ENCODE measurements at places on chromosomes 4 and X.

- DNase-seq = no peak
These were observed 529.8 kb upstream of the ACTRT1 start for GRCh38 chrX:128582036-128582435.

GRCh38 chr4:148881860-148882643 is 439.8 kb upstream of the NR3C2 start:
- DNase-seq = no peak

GRCh38 chr4:137509855-137510282 is 22.4 kb downstream of the PCDH18 start:
- no peak for DNase-seq

GRCh38 chr4:138003248-138003647 is 238.9 kb downstream of the SLC7A11 start:
- DNase-seq = no peak

- DNase-seq = no peak
These were observed 605.9 kb upstream of the DIPK2B start for GRCh38 chrX:45806410-45807121.

DNA sequence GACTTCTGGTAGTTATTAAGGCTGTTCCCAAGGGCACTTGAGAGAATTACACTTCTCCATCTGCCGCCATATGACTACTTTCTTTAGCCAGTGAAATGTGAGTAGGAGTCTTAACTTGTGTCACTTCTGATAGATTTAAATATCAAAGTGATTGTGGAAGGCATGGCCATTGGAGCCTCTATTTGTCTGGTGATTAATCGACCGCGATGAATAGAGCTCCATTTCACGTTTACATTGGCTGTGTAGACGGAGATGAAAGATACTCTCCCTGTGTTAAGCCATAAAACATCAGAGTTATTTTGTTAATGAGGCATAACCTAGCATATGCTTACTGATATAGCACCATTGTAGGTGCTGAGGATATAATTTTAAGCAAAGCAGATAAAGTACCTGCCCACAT is 852.4 kb downstream of the CCSER1 start:
- DNase-seq = no peak

DNA sequence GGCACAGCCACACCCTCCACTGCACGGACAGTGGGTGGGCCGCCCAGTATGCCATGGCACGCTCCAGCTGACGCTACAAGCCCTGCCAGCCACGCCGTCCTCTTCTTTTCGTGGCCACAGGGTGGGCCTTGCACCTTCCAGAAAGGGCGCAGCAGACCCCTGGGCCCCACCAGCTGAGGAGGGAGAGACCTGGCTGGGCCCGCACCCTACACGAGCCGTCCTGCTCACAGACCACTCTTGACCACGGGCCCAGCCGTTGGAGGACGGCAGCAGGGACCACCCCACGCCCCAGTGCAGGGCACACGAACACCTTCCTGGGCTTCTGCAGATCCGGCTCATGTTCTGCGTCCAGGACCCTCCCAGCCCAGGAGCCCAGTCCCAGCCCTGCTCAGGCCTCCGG is 27.1 kb downstream of the FAM53A start:
- no peak for DNase-seq

DNA sequence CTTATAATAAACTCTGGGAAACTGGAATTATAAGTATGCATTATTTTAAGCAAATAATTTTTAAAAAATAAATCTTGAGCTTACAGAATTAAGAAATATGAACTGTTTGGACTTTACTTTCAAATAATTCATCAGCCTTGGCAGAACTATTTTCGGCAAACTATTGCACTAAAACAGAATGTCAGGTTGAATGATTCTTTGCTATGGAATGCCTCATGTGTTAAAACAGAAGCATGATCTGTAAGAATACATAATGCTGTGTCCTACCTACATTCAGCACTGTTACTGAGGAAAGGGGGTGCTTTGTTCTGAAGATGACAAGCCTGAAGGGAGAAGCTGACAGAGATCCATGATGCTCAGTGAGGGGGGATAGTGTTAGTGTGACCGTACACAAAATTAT is 55.6 kb upstream of the EXOC1L start:
- DNase-seq = no peak

DNA sequence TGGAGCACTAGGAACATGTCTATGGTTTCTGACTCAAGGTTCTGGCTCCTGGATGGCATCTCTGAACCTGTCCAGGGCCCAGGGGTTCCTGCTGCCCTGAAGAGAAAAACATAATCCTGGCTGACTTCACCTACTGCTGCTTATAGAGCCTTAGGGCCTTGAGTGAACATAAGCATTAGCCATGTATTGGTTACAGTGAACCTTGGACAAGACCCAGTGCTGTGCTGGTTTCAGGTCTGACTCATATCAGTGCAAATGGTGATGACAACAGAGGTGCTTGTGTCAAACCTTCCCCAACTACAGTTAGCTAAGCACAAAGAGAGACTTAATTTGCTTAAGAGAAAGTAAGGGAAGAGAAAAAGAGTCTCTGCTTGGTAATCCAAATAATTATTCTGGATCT is 1047.2 kb downstream of the GLUD2 start:
- DNase-seq = no peak

DNA sequence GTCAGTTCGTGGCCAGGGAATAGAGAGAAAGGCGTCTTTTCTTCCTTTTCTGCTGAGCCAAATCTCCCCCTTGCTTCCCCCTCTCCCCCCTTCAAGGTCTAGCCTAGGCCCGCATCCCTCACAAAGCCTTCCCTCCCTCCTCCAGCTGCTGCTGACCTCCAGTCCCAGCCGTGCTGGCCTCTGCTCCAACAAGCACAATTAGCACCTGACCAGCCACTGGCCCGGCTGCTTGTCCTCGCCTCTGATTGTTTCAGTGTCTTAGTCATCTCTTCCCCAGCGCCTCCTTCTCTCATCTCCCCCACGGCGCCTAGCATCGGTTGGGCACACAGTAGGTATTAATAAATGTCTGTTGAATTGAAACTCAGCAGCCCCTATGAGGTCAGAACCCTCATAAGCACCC is 4.2 kb downstream of the ELF4 start:
- no peak for DNase-seq

GRCh38 chr4:148044912-148045352 is 313.0 kb downstream of the ARHGAP10 start:
- DNase-seq = no peak

GRCh38 chr4:87589531-87589930 is 18.8 kb upstream of the DSPP start:
- no peak for DNase-seq

- DNase-seq = no peak
These were observed 740 bp upstream of the NPY2R start for GRCh38 chr4:155207534-155208257.

DNA sequence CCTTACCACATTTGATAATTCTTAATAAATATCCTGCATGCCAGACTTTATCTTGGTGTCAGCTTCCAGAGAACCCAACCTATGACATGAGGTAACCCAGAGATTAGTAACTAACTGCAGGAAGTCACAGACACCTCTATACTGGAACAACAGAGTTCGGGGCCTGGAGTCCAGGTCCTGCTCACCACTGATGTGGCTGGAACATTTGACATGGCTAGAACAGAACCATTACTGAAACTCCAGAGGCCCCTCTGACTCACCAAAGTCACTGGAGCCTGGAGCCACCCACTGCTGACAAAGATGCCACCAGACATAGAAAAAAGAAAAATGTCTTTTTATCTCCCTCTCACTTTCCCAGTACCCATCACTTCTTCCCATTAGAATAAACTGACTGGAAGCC is 403.7 kb downstream of the MID1IP1 start:
- DNase-seq = no peak

DNA sequence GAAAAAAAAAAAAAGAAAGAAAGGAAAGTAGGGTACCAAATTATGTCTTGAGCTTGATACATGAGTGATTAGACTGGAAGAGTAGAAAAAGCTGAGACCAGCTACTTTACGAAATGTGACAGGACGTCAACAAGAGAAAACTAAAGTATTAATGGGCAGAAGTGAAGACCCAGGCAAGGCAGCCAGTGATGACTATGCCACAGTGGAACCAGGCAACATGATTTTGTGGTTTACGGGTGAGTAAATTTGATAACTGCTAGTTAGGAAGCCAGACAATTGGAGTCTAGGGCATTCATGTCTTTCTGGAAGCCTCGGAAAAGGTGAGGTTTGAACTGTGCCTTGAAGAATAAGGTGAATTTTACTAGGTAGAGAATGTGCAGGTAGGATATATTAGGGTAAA is 326.4 kb downstream of the TENM3 start:
- DNase-seq = no peak

GRCh38 chr4:53686521-53686920 is 95.2 kb upstream of the LNX1 start:
- DNase-seq = no peak

DNA sequence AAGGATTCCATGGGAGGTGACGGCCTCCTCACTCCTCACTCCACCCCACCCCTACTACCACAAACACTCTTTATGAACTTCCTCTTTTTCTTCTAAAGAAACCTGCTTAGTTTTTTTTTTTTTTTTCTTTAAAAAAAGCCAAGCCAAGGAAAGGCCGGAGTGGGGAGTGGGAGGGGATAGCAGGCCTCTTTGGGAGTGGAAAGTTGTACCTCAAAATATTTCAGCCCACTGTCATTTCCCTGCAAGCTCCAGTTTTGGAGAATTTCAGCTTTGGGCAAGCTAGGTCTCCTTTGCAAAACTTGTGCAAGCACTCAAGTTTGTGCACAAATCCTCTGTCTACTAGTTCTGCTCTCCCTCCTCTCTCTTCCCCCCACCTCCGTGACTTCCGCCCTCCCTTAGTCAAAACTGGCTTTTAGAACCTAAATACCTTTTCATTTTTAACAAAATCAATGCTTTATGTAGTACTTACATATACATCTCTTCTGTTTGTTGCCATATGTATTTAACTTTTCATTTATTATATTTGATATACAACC is 512 bp upstream of the ANTXR2 start:
- DNase-seq = no peak

GRCh38 chr4:71635139-71635748 is 148.6 kb downstream of the GC start:
- no peak for DNase-seq

DNA sequence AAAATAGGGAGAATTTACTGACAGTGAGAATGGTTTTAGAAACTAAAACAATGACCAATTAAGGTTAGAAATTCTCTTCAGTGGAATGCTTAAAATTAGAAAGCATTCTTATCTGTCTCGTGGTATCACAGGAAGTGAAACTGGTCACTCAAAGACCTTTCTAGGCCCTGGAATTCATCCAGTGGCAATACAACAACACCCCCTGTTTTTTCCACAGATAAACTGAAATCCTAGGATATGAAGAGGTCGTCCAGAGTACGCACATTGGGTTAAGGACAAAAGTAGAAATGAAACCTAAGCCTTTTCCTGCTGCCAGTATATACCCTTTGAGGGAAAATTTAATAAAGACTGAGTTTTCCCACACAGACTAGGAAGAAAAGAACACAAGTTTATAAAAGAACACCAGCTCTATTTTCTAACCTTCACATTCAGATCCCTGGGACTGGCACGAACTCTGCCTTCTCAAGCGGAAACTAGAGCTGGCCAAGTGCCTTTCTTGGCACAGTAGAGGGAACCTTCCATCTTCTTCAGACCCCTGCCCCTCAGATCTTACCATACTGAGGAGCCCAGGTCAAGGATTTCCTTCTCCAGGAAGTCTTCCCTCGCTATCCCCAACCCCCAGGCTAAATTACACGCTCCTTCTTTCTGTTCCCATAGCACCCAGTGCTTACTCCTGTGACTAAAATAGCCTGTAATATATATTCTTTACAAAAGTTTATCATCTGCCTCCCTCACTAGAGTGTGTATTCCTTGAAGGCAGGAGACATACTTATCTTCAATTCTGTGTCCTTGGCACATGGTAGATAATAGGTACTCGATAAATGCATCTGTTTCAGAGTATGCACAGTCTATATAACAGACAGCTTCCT is 16.9 kb downstream of the LHFPL1 start:
- no peak for DNase-seq

DNA sequence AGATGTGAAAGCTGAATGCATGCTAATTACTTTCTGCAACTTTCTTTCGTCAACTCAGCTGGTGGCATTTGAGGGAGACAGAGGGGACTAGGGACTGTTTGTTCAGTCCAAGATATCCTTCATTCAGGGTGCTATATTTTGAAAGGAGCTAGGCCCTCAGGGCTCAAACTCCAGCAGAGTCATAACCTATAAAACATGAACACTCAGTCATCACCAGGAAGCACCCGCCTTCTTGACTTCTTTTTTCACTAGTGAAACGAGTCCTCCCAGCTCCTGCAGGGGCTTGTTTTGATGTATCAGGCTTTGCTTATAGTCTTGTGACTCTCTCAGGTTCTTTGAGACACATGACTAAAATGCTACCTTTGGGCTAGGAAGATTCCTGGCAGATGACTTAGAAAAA is 230.6 kb downstream of the PCDH7 start:
- no peak for DNase-seq

DNA sequence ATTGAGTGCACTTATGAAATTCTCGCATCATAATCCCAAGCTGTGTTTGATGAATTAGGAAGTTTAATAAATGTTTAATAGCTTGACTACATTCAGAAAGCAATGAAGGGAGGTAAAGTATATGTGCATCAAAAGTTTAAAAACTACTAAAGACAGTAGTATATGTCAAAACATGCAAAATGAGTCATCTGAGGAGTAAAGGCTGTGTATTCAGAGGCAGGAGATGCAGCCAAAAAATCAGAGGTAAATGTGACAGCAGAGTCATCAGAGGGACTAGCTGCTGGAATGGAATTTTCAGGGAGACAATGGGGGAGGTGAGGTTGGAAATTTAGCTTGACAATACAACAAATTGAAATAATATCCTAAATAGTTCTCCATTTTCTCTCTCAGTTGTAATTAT is 127.0 kb upstream of the FUNDC1 start:
- DNase-seq = no peak

DNA sequence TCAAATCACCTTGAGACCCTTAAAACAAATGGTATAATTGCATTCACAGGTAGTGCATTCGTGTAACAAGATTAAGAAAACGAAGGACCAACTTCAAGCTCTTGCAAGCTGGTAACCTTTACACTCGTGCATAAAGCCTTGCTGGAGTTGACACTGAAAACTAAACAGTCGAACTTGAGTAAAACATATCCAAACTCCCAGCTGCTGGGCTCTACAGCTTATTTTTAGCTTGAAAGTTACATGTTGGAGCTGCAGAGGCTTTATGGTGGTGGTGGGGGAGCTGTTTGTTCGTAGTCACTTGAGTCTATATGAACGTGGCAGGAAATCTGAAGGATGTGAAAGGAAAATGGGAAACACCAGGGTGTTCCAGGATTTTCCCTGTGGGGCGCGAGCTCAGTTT is 2.7 kb upstream of the WDR1 start:
- DNase-seq = no peak

- DNase-seq = no peak
These were observed 208.1 kb upstream of the ADGRL3 start for GRCh38 chr4:60992037-60992436.

DNA sequence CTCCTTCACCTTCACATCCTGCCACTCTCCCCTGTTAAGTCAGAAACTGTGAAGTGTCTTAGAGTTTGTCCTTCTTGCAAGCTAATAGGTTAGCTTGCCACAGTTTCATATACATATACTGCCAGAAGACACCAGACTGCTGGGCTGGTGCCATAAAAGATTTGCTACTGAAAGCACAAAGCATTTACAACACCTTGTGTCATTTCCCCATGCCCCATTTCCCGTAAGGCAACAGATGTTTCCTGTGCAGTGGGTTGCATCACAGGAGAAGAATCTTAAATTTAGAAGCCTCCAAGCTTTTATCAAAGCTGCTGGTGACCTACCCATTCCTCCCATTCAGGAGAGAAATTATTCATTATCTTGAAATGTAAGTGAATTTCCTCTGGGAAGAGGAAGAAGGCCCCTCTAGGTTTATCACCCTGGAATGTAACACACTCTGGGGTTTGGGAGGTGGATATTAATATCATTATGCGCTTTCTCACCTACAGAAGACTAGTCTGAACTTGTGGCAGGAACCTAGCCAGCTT is 34.5 kb upstream of the RAB33B start:
- no peak for DNase-seq

GRCh38 chrX:68686097-68686977 is 38.9 kb downstream of the STARD8 start:
- DNase-seq = no peak
